ENCODE measurements at places on chromosomes 16 and 17.

DNA sequence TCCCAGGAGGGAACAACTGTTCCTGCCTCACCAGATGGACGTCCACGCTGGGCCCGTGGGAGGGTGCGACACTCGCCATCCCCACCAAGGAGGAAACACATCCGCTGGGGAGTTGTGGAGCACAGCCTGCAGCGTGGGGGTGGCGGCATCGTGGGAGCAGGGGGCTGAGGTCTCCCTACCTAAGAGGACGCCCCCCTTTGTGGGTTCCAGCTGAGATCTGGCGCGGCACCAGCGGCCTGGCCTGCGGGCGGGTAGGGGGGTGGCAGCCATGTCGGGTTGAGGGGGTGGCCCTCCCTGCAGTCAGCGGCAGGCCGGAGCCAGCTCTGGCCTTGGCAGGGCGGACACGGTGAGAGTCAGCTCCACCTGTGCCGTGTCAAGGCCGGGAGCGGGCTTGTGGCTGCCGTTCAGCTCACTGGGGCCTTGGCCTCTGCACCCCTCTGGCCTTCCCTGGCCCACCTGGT is 116.7 kb upstream of the CIBAR2 start:
- DNase-seq: no peak

GRCh38 chr17:72405662-72406230 is 284.9 kb downstream of the SOX9 start:
- DNase-seq: no peak

- DNase-seq: no peak
Observed at GRCh38 chr17:67931227-67931626, 65.0 kb downstream of the C17orf58 start.

- DNase-seq: no peak
Observed at GRCh38 chr17:17706140-17707060, 25.1 kb downstream of the RAI1 start.

GRCh38 chr16:89550421-89551007 is 10.0 kb upstream of the RPL13 start:
- DNase-seq: no peak
